Progenitor cell of endocrine pancreas (in vitro differentiated cells): ENCODE measurements at places on chromosomes 1 and 21.

GRCh38 chr1:115830963-115831362 lies 10.0 kb downstream of the NHLH2 start:
- H3K4me3 ChIP-seq, result no peak overlapping the region
- no peaks in the 10 kb centered on the region for H3K36me3 ChIP-seq
- H3K27ac ChIP-seq, result no peak overlapping the region
- peaks cover 21% of the 10 kb centered on the region for H3K4me1 ChIP-seq

GRCh38 chr1:116325104-116325503 lies 47.9 kb upstream of the ATP1A1 start:
- no peak overlapping the region for H3K27ac ChIP-seq
- no peak overlapping the region for H3K4me3 ChIP-seq
- H3K36me3 ChIP-seq, result no peaks in the 10 kb centered on the region
- H3K4me1 ChIP-seq, result peaks cover 37% of the 10 kb centered on the region
- DNase-seq, result no peak
- no peaks in the 10 kb centered on the region for H3K27me3 ChIP-seq

DNA sequence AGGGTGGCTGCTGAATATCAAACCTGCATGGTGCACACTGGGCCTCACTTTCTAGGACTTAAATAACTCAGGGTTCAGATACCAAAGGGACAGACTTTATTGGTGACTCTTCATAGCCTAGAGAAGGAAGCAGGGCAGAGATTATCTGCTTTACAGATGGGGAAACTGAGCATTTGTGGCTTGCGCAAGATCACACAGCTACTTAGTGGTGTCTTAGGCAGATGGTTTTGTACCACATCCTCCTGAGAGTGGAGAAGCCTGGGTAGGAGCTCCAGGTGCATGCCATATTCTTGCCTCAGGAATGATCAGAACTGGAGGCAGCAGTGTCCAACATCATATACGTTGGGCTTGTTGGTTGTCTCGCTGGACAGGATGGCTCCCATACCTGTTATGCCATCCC lies 6.8 kb upstream of the DPH2 start:
- no peak for DNase-seq
- H3K36me3 ChIP-seq, result peaks cover 11% of the 10 kb centered on the region
- H3K27me3 ChIP-seq, result no peaks in the 10 kb centered on the region
- no peaks in the 10 kb centered on the region for H3K4me1 ChIP-seq
- H3K27ac ChIP-seq, result no peak overlapping the region

DNA sequence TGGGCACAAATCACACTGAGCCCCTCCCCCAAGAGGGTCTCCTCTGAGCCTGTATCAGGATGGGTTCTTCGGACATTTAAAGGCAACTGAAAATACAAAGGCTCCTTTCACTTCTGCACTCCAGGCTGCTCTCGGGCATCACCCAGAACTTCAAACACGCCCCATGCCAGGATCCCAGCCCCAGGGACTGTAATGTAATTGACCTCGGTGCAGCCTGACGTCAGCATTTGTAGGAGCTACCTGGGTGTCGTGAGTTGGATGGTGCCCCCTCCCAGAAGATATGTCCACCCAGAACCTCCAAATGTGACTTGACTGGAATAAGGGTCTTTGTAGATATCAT lies 95.2 kb downstream of the PSMG1 start:
- H3K4me3 ChIP-seq, result no peak overlapping the region
- H3K36me3 ChIP-seq, result no peaks in the 10 kb centered on the region
- H3K27me3 ChIP-seq, result peaks cover 11% of the 10 kb centered on the region
- H3K4me1 ChIP-seq, result peaks cover 5% of the 10 kb centered on the region
- DNase-seq, result no peak
- H3K27ac ChIP-seq, result no peak overlapping the region

DNA sequence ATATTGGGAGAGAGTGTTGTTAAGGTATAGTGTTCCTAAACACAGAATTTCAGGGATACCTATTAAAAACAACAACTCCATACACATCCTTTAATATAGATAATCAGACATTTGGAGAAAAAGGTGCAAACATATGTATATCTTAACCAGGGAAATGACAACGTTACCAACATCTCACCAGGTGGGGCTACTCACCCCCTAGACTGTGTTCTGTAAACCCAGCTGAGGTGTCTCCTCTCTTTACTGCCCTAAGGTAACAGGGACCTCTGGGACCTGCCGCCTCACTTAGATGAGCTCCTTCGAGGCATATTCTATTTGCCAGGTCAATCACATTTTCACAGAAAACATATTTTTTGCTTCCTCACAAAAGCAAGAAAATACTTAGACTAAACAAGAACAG lies 13.4 kb downstream of the RRAGC start:
- no peak overlapping the region for H3K4me3 ChIP-seq
- peaks cover 4% of the 10 kb centered on the region for H3K4me1 ChIP-seq
- no peak for DNase-seq
- H3K27me3 ChIP-seq, result no peaks in the 10 kb centered on the region
- H3K36me3 ChIP-seq, result peaks cover 37% of the 10 kb centered on the region

DNA sequence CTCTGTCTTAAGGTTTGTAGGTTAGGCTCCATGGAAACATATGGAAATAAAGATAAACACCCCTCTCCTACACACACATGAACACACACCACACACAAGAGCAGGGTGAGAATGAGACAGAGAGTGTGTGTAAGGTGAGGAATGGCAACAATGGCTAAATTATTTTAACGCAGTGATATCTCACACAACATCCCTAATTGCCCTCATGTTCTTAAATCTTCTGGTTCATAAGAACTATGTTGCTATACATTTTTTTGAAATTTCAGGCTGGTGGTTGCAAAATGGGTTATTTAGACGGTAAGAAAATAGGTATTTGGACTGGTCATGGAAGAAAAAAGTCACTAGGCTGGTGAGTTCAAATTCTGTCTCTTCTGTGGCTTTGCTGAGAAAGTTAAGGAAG lies 316.7 kb upstream of the ESRRG start:
- no peaks in the 10 kb centered on the region for H3K4me1 ChIP-seq
- no peak overlapping the region for H3K27ac ChIP-seq
- no peak overlapping the region for H3K4me3 ChIP-seq
- H3K27me3 ChIP-seq, result no peaks in the 10 kb centered on the region
- peaks cover 3% of the 10 kb centered on the region for H3K36me3 ChIP-seq

- no peak overlapping the region for H3K4me3 ChIP-seq
- no peaks in the 10 kb centered on the region for H3K36me3 ChIP-seq
- H3K27ac ChIP-seq, result no peak overlapping the region
Observed at GRCh38 chr1:1062348-1063163, 11.6 kb downstream of the RNF223 start.

- H3K4me3 ChIP-seq, result no peak overlapping the region
- no peaks in the 10 kb centered on the region for H3K36me3 ChIP-seq
- H3K4me1 ChIP-seq, result peaks cover 1% of the 10 kb centered on the region
- H3K27ac ChIP-seq, result no peak overlapping the region
- DNase-seq, result no peak
Observed at GRCh38 chr21:21000591-21001175, 2.5 kb downstream of the NCAM2 start.

DNA sequence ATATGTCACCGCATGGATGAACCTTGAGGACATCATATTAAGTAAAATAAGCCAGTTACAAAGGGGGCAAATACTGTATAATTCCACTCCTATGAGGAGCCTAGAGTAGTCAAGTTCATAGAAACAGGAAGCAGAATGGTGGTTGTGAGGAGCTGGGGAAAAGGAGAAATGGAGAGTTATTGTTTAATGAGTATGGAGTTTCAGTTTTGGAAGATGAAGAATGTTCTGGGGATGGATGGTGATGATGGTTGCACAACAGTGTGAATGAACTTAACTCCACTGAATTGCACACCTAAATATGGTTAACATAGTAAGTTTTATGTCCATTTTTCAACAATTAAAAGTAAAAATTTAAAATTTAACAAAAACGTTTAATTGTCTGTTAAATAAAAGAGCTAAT lies 220.9 kb upstream of the JUN start:
- H3K27ac ChIP-seq, result no peak overlapping the region
- H3K36me3 ChIP-seq, result no peaks in the 10 kb centered on the region
- no peaks in the 10 kb centered on the region for H3K4me1 ChIP-seq
- DNase-seq, result no peak
- H3K27me3 ChIP-seq, result peaks cover 10% of the 10 kb centered on the region
- H3K4me3 ChIP-seq, result no peak overlapping the region

GRCh38 chr1:13620825-13621224 lies 37.2 kb downstream of the PDPN start:
- H3K36me3 ChIP-seq, result no peaks in the 10 kb centered on the region
- H3K27me3 ChIP-seq, result peaks cover 4% of the 10 kb centered on the region
- no peak overlapping the region for H3K4me3 ChIP-seq
- H3K27ac ChIP-seq, result no peak overlapping the region
- no peaks in the 10 kb centered on the region for H3K4me1 ChIP-seq

GRCh38 chr1:172323686-172324085 lies 96.8 kb upstream of the C1orf105 start:
- no peaks in the 10 kb centered on the region for H3K27me3 ChIP-seq
- H3K36me3 ChIP-seq, result no peaks in the 10 kb centered on the region
- no peaks in the 10 kb centered on the region for H3K4me1 ChIP-seq
- H3K4me3 ChIP-seq, result no peak overlapping the region
- no peak overlapping the region for H3K27ac ChIP-seq

DNA sequence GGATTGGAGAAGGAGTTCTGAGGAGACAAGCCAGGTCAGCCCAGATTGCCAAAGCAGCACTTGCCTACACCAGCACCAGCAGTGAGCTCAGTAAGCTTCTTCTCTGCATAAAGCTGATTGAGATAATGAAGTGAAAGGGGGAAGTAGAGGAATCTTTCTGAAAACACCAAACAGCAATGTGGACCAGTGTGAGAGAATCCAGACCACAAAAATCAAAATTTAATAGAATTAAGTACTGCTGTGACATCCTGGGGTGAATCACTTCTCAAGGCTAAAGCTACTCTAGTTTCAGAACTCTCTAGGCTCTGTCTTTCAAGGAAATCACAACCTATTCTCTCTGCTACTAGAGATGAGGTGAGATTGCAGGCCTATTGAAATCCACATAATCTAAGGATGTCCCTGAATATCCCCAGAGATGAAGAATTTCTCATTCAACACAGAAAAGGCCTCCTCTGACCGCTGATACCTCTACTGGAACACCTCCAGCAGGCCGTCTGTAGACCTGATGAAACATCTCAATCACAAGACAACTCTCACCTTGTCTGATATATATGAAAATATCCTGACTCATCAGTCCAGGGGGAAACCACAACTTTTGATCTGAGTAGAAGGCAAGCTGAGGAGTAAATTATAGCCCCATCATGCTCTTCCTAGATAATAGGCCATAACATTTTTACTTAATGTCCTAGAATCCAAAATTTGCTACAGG lies at the start of gene FCRL4:
FCRL4 (minus strand) TSS at position 127 of the 709 bp plus-strand sequence. CDS start 141 bp downstream, outside the sequence.
- H3K4me3 ChIP-seq, result no peak within 1 kb of the TSS
- peaks cover 9% of the 10 kb centered on the region for H3K27me3 ChIP-seq
- no peaks in the 10 kb centered on the region for H3K36me3 ChIP-seq
- no peak within 1 kb of the TSS for H3K27ac ChIP-seq

DNA sequence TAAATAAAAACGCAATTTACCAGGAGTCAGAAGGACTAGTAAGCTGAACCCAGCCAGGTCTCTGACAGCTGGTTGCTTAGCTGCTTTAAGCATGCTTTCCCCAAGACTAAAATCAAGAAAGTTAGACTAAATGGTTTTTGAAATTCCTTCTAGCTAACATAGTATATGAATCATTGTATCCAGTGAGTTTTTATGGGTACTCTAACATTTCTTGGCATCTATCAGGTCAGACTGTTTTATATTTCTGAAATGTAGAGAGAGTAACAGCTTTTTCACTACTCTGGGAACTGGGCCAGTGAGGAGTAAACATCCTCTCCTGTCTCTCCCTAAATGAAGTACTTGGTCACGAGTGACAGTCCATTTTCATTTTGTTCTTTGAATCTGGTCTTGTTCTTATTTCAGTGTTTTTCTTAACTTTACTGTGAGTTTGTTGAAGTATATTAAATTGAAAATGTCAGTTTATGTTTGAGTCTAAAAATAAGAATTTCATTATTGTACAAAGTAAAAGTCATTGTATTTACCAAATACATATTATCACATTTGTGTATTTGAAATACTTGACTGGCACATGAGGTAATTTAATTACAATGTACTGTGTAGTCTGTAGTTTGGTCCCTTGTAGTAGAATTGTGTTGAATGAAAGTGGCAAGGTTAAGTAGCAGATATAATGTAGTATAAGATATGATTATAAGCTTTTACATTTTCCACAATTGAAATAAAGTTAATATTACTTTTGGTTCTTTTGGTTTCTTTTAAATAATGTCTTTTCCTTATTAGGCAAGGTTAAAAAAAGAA lies 47.6 kb downstream of the PKN2 start:
- H3K27me3 ChIP-seq, result no peaks in the 10 kb centered on the region
- peaks cover 10% of the 10 kb centered on the region for H3K4me1 ChIP-seq
- no peak for DNase-seq
- H3K27ac ChIP-seq, result peak overlapping the region; percentile 78
- no peak overlapping the region for H3K4me3 ChIP-seq

DNA sequence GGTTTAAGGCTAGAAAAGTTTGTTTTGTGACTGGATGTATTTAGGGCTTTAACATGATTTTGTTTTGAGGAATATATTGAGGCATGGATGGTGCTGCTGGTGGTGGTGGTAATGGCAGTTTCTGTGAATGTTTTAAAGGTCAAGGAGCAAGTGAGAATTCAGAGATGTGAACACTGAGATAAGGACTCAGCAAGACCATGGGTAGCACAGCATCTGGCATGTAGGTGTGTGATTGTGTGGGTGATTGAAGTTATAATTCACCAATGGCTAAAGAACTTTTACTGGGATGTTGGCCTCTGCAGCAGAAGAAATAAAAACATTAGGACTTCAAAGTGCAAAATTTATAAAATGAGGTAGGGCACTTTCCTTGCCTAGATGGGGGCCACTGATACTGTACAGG lies 65.9 kb downstream of the MACF1 start:
- H3K27ac ChIP-seq, result peak overlapping the region; percentile 11
- no peaks in the 10 kb centered on the region for H3K36me3 ChIP-seq
- no peaks in the 10 kb centered on the region for H3K27me3 ChIP-seq
- peaks cover 39% of the 10 kb centered on the region for H3K4me1 ChIP-seq
- no peak for DNase-seq
- no peak overlapping the region for H3K4me3 ChIP-seq

- no peak for DNase-seq
- H3K4me3 ChIP-seq, result no peak overlapping the region
- peaks cover 2% of the 10 kb centered on the region for H3K4me1 ChIP-seq
- H3K27me3 ChIP-seq, result no peaks in the 10 kb centered on the region
Observed at GRCh38 chr1:236560213-236560771, 36.5 kb downstream of the LGALS8 start.

GRCh38 chr1:114718661-114719423 lies 2.3 kb upstream of the NRAS start:
- H3K27me3 ChIP-seq, result no peaks in the 10 kb centered on the region
- H3K27ac ChIP-seq, result no peak overlapping the region
- H3K4me3 ChIP-seq, result no peak overlapping the region

DNA sequence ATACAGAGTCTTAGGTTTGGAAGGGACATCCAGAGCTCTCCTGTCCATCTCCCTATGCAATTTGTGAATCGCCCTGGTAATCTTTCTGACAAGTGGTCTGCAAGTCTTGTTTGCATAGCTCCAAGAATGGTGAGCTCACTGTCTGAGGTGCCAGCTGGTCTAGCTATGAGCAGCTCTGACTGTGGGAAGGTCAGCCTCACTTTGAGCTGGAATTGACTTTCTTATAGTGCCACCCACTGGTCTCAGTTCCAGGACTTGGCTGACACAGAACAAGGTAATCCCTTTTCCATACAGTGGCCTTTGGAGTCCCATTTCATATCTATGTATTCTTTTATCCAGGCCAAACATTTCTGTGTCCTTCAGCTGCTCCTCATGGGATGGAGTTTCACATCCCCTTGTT lies 95.6 kb upstream of the C8B start:
- no peak overlapping the region for H3K4me3 ChIP-seq
- no peak overlapping the region for H3K27ac ChIP-seq
- H3K4me1 ChIP-seq, result peaks cover 17% of the 10 kb centered on the region
- no peaks in the 10 kb centered on the region for H3K36me3 ChIP-seq
